ENCODE measurements at places on chromosomes 1 and 21.

GRCh38 chr1:61992257-61992656 is 202.4 kb upstream of the L1TD1 start:
- DNase-seq = no peak

DNA sequence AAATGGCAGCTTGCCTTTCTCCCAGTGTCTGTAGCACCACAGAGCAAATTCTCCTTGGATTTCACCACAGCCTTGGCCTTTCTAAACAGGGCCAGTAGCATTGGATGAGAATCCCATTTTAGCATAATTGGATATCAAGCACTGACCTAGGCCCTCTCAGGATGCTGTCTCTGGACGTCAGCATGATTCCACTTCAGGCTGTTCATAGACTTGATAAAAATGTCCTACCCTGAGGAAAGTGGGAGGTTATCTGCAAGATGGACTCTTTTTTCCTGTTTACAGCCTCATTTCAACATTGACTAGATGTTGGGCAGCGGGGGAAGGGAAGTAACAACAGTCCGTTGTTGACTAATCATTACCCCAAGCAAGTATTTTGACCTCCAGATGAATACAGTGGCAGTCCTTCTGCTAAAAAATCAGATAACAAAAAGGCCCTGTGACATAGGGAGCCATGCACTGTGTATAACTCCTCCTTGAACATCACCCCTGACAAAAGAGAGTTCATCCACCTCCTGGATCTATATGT is 5.2 kb downstream of the NPL start:
- DNase-seq = no peak

DNA sequence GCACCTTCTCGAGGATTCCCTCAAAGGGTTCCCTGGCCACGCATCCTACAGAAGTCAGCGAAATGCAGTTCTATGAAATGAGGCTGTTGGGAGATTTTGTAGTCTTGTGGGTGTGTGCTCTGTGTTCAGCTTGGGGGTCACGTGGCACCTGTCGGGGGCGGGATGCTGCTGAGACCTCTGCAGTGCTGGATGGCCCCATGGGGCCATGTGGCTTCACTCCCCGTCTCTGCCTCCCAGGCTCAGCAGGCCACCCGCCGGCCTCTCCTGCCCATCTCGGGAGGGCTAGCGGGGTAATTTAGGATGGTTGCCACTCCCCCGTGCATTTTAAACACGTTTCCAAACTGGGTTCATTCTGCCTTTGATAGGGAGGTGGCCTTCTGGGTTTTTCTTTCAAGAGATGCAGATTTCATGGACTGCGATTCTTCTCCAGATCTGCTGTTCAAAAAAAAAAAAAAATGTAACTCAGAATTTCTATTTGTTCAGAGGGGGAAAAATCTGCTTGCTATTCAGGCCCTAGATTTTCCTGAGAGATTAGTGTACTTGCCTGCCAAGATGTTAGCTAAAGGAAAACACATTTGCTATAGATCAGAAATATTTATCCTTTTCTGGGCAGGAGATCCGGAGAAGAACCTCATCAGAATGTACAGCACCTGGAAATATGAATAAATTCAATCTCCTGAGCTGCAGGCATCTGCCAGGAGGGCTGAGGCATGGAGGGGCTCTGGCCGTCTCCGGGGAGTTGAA is 277.2 kb upstream of the VAMP3 start:
- DNase-seq = no peak

- DNase-seq = no peak
These were observed 17.5 kb upstream of the RNF11 start for GRCh38 chr1:51218570-51218969.

DNA sequence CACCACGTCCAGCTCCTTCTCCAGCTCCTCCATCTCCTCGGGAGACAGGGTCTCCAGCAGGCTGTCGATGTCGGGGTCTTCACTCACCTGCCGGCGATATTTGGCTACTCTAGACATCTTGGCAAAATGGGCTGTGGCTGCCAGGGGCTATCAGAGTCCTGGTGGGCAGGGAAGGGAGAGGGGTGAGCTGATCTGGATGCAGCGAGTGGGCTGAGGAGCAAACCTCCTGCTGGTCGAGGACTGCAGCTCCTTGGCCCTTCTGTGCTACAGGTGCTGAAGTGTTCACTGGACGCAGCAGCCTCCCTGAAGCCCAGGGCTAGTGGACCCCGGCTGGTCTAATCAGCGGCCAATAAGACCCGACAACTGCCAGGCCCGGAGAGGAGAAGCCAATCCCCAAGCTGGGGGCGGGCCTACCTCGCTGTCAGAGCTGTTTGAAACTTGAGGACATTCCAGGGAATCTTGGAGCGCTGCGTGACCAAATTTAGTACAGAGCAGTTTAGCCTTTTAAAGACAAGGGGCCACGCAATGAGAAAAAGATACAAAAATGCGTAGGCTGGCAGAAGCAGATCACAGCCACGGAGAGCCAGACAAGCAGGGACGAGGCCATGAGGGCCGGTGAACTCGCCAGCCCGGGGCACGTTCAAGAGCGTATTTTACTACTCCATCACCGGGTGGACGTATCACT is at the start of gene LMOD1:
TSS of gene LMOD1 (minus strand) at position 325 of the 685 bp plus-strand sequence. CDS start at position 117, 208 bp downstream.
- DNase-seq = peak; percentile 37

GRCh38 chr1:85297855-85298629 is 21.6 kb upstream of the BCL10 start:
- DNase-seq = no peak

GRCh38 chr1:21659099-21659923 is 9.8 kb downstream of the RAP1GAP start:
- peak; percentile 76 for DNase-seq

- DNase-seq = no peak
These were observed 10.6 kb upstream of the PRDM16 start for GRCh38 chr1:3058263-3059030.

GRCh38 chr21:38351176-38351959 is 94.6 kb downstream of the KCNJ15 start:
- no peak for DNase-seq

DNA sequence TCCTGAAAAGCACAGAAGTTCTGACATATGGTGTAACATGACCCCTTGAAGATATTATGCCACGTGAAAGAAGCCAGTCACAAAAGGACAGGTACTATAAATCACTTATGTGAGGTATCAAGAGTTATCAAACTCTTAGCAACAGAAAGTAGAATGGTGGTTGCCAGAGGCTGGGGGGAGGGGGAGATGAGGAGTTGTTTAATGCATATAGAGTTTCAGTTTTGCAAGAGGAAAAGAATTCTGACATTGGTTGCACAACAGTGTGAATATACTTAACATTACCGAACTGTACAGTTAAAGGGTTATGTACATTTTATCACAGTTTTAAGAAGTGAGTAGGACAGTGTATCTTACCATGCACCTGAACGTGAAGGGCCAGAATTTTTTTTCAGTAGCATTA is 80.0 kb downstream of the USP25 start:
- DNase-seq = no peak
